ENCODE measurements at places on chromosomes 11 and 22.

DNA sequence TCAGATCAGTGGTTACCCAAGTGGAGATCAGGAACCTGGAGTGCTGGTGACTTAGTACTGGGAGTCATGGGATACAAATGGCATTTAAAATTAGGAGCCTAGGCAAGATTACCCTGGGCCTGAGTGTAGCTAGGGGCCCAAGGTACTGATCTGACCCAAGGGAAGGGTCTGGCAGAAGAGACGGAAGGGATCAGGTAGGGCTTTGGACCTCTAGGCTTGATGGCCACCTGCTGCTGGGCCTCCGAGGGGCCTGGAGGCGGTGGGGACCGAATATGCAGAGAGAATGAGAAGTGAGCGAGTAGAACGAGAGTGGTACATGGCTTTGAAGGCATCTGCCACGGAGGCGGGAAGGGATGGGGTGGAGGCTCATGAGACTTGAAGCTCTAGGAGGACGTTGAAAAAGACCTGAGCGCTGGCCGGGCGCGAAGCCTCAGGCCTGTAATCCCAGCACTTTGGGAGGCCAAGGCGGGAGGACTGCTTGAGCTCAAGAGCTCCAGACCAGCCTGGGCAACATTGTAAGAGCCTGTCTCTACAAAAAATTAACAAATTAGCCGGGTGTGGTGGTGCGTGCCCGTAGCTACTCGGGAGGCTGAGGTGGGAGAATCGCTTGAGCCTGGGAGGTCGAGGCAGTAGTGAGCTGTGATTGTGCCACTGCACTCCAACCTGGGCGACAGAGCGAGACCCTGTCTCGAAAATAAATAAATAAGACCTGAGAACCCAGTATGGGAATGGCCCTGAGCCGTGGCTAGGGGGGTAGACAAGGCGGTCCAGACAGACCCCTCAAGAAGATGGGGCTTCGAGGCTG is 563 bp upstream of the PPIL2 start:
- DNase-seq: no peak

- DNase-seq: peak; percentile 53
Measured at GRCh38 chr11:86577644-86578636, 94.5 kb downstream of the ME3 start.

DNA sequence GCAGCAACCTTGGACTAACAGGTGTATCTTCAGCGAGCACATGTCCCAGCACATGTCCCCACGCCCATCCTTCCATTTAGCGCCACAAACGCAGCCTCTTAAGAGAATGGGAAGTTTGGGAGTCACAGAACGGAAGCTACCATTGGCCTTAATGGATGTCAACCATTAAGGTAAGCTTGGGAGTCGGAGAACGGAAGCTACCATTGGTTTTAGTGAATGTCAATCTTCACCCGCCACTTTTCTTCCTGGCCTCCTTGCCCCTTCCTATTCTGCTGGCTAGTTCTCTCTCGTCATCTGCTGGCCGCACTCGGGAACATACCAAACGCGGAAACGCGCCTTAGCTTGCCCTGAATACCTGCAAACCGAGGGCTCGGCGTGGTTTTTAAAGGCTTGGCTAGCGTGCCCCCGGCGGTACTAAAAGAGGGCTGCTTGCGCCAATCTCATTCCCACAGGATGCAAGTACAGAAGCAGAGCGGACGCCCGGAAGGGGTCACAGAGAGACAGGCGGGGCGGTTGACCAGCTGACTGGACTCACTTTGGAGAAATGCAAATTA is 24.3 kb downstream of the GLYATL1 start:
- no peak for DNase-seq

- DNase-seq: no peak
Measured at GRCh38 chr22:39526736-39527171, 5.8 kb downstream of the RPS19BP1 start.

DNA sequence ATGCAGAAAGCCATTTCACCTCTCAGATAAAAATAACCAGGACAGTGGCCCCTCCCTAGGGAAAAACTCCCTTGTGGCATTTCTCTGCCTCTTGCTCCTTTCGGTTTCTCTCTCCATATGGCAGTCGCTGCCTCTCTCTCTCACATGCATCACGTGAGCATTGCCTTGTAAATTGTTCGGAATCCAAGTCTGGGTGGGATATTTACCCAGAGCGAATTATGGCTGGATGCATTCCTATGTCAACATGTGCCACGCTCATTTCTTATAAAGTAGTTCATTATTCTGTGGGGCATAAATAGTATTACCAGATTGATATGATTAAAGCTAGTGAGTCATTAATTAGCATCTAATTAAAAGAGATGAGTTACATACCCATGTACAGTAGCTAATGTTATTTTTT is 392.9 kb downstream of the INSC start:
- DNase-seq: no peak

DNA sequence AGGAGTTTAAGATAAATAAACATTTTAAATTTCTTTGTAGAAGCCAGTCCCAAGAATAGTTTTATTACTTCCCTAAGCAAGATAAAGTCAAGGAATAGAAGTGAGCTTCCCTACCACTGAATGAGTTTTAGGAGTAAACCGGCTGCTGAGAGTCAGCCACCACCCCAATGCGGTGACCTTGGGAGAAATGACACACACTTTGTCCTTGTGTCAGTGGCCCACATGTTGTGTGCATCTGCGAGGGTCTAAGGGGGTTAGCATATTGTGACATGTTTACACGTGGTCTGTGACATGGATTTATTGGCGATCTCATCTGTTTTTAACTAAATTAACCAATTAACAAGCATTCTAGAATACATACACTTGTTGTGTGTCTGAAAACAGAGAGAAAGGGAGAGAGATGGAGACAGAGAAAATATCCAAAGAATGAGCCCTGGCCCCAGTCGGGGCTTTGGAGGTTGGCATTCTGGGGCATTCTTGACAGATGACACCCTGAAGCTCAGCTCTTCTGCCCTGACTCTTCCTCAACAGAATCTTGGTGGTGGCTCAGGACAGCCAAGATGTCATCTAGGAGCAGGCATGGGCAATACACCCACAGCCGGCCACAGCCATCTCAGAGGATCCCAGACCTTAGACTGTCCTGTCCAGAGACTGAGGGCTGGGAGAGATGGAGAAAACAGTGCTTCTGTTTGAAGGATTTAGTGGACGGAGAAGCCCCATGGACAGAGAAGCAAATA is 29.7 kb upstream of the TMPRSS4 start:
- no peak for DNase-seq

DNA sequence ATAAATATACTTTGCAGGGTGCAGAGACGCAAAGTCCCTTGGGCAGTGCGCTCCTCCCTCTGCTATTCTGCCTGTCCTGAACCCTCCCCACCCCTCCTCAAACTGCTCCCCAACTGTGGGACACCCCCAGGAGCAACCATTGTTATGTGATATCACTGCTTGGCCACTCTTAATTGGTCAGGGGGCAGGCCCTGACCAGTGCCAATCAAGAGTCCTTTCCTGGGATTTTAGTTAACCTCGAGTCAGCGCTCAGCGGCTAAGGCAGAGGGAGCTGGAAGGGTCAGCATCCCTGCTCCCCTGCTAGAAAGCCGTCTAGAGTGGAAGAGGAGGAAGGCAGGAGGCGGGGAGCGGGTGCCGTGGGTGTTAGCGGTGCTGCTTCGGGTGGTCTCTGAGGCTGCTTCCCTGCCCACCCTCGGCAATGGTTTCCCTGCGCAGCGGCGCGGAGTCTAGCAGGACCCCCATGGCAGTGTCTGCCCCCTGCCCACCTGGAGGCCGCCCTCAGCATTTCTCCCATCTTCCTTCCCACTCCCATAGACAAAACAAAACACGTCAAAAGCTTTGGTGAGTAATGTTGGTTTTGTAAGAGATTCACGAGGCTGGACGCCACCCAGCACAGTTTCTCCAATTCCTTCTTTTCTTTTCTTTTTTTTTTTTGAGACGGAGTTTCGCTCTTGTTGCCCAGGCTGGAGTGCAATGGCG is 38.4 kb upstream of the A4GALT start:
- DNase-seq: no peak

DNA sequence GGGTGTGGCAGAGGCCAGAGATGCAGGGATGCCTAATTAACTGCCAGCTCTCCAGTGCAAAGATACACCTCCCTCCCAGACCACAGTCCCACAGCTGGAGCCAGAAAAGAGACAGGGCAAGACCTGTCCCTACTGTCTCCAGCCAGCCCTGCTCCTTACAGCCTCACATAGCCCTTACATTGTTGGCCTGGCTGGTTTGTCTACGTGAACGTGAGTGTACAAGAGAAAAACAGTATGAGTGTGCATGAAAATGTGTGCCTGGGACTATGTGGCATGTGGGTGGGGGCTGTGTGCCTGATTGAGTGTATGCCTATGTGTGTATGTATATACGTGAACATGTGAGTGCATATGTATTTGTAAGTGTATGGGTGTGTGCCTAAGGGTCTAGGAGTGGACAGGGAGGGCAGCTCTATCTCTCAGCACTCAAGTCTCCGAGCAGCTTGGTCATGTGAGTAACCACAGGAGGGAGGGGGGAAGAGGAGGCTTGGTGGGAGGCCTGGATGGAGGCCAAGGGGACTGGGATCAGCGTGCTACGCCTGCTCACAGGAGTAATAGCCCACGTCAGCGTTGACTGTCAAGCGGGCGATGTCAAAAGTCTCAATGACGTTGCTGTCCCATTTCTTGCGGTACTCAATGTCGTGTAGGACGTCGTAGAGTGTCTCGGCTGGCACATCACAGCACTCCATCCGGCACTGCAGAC is 6.6 kb upstream of the ARAP1 start:
- no peak for DNase-seq
